ENCODE measurements at places on chromosomes 2 and 18.

DNA sequence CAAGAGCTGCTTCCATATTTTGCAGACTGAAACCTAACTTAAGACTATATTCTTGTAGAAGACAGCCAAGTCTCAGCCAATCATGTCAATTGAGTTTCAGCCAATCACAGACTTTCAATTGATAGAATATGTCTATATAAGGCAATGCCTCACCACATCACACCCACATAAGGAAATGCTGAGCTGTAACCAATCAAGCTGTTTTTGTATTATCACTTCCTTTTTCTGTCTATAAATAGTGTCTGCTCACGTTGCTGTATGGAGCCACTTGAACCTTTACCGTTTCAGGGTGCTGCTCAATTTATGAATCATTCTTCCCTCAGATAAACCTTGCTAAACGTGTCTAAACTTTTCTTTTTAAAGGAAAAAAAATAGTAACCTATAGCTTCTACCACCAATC is 1554.4 kb upstream of the LRRTM1 start:
- DNase-seq, result no peak

- DNase-seq, result no peak
Measured at GRCh38 chr2:33704406-33704855, 105.3 kb upstream of the FAM98A start.

- no peak for DNase-seq
Measured at GRCh38 chr18:54672846-54673475, 81.9 kb downstream of the DYNAP start.

DNA sequence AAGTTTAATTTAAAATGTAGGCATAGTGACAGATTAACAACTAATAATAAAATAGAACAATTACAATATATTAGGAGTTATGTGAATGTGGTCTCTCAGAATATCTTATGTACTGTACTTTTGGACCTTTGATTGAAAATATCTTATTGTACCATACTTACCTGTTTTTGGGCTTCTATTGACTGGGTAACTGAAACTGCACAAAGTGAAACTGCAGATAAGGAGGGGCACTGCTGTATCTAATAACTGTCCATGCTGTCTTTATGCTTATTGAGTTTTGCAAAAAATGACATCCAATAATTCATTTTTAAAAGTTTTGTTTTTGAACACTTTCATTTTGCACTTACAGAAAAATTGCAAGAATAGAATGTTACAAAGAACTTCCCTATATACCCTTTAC is 19.9 kb downstream of the BIRC6 start:
- no peak for DNase-seq

DNA sequence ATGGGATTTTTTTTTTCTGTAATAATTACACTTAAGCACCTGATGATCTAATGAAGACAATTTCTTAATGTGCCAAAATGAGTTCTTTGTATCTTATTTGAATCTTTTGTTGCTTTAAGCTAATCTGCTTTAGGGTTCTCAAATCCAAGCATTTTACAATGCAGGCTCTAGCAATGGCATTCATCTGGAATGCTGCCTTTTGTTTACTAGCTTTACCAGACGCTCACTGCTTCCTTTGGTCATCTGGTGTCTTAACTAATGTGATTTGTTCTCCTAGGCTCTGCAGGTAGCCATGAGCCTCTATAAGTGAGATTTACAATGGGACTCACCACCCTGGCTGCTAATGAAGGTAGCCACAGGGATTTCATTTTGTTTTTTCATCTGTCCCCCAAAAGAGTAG is 100.3 kb downstream of the GREB1L start:
- DNase-seq, result no peak

DNA sequence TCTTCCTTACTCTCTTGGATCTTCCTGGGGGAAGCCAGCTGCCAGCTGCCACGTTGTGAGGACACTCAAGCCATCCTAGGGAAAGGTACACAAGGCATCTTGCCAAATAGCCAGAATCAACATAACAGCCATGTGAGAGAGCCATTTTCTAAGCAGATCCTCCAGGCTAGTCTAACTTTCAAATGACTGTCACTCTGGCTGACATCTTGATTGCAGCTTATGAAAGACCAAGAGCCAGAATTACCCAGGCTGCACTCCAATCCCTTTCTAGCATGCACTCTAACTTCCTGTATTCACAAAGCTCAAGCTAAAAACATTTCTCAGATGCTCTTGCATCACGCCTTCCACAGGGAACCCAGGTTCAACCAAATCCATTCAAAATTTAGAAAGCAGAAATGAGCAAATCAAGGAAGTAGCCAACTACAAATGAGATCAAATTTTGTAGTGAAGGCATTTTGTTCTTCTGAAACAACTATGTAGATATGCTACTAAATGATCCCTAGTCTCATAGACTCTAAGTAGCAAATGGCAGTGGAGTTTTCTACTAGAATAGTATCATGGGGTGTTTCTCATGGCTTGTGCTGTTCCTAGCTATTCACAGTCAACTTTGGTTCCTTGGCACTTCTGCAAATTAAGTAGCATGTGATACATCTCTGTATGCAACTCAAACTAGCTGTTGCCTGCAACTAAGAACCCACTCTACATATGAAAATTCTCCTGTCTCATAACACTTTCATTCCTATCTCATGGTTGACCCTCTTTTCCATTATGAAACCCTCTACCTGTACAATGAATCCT is 281.9 kb downstream of the ZEB2 start:
- DNase-seq, result no peak

Measured in skin of body (tissue), 3 donors.